Kasumi-1 (cell line): ENCODE measurements at places on chromosomes 7 and 10.

- no peak for DNase-seq
Observed at GRCh38 chr7:6260291-6261187, 11.9 kb downstream of the CYTH3 start.

- DNase-seq: no peak
Observed at GRCh38 chr10:62456611-62457101, 82.5 kb downstream of the ZNF365 start.

DNA sequence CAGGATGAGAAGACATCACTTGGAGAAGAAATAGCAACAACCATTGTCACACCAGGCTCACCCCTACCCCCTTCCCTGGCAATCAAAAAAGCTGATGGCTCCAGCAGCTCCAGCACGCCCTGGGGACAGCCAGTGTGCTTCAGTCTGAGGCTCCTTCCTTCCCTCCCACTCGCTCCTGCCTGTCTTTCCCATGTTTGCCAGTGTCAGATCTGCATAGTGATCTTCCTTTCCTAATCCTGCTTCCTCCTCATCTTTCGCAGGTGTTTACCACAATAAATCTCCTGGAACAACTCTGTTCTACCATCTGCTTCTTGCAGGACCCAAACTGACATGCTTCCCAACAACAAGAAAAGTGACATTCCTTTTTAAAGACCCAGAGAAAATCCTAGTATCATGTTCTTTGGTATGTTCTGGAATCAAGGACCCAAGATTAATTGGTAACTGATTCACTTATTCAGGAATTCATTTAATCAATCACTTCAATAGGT is 57.1 kb downstream of the STEAP1B start:
- DNase-seq: no peak

DNA sequence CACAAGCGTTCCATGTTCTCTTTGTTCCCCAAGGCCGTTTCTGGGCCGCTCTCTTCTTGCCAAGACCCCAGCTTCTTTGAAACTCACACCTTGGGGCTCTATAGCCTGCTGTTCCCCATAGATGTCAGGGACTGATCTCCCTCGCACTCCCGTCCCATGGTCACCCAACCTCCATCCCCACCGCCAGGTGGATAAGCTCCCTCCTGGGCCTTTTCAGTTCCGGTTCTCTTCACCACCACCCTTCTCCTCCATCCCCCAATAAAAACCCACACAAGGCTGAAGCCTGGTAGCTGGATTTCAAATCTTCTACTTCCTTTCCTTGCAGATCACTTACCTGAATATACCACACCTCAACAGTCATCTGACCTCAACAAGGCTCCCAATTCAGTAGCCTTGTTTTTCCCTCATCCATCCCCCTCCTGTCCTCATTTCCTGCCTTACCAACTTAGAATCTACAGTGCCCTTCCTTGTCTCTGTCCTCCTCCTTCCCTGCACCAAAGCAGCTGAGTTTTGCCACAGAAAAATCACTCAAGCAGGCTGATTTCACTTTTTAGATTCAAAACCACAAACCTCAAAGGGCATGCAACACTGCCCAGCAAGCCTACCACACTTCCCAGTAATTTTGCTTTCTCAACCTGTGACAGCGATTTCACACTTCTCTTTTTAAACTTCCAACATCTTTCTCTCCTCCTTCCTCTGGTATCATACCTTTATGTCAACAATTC is 7.7 kb downstream of the SLC37A3 start:
- no peak for DNase-seq

- DNase-seq: no peak
Observed at GRCh38 chr7:17118412-17118811, 180.0 kb upstream of the AHR start.

DNA sequence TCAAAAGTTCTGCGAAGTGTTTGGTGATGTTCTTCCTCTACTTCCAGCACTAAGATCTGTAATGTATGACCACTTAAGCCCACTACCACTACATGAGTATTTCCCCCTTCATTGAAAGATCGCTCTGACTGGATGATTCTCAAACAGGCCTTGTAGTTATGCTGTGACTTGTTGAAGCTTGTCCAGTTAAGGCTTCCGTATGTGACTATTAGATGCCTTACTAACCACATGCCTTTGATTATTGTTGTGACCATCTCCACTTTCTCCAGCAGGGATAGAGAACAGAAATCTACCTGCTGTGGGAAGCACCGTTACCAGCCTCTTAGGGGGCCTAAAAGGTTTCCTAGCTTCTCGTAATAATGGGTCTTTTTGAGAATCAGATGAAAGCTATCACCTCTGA is 81.1 kb downstream of the NOC3L start:
- no peak for DNase-seq

DNA sequence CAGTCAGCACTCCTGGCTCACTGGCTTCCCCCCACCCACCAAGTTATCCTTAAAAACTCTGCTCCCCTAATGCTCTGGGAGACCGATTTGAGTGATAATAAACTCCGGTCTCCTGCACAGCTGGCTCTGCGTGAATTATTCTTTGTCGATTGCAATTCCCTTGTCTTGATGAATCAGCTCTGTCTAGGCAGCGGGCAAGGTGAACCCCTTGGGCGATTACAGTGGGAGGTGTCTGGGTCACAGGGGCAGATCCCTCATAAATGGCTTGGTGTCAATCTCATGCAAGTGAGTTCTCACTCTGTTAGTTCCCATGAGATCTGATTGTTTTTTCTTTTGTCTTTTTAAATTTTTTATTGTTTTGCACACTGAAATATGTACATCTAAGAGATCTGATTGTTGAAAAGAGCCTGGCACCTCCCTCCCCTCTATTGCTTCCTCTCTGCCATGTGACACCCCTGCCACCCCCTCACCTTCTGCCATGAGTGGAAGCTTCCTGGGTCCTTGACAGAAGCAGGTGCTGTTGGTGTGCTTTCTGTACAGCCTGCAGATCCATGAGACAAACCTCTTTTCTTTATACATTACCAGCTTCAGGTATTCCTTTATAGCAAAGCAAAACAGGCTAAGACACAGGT is 20.5 kb downstream of the OTUD1 start:
- DNase-seq: no peak

DNA sequence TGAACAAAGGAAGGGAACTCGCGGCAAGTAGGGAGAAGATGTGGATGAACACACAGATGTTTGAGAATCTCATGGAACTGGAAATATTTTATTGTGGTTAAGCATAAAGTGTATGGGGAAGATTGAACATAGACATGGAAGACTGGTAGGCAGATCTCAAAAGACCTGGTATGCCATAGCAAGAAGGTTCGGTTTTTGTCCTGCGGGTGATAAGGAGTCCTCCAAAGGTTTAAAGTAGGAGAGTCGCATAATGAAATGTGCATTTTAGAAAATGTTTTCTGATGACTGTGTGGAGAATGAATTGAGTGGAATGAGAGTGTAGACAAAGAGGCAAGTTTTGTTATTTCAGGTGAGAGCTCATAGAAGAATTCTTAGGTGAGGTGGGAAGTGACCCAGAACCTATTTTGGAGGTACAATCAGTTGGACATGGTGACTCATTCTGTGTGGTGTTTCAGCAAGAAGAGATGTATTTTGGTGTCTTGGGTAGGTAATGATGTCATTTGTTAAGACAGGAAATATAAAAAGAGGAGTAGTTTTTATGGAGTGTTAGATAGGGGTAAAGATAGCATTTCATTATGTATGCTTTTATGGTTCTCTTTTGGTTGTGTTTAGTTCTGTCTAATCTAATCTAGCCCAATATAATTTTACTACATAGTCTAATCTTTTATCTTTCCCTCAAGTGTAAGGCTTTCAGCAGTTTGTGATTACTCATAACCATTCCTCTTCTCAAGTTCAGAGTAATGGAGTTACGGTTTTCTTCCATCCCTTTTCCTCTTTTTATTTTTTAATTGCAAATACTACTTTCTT is 239.2 kb downstream of the EXOC4 start:
- DNase-seq: no peak

GRCh38 chr10:85612833-85613232 is 753.8 kb downstream of the GRID1 start:
- no peak for DNase-seq
